ENCODE measurements at places on chromosomes 4 and X.

DNA sequence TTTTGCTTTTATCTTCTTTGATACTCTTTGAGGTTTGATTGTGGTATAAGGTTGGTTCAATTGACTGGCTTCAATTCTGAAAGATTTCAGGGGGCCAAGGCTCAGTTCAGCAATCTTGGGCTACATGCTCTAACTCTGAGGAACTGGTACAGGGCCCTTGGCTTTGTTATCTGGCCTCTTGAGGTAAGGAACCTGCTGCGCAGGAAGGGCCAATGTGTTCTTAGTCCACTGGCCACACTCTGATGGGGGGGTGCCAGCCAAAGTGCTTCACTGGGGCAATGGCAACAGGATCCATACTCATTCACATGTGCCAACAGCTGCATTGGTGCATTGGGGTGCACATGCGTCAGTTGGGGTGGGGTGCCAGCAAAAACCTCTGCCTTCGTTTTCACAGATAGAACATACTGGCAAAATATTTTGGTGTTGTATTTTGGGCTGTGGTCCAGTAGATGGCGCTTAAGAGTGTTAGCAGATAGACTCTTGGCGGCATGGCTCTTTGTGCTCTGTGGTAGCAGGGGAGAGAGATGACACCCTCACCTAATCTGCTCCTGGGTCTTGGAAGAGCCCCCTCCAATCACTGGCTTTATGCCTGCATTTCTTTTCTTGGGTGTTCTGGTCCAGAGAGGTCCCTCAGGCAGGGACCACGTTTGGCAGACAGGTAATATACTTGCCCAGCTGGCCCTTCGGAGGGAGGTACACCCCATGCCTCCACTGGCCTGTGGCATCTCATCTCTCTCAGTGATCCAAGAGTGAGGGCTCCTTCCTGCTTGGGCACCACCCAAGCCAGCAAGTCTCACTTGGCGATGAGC, 42.9 kb downstream of the NDST3 start:
- DNase-seq = no peak

- DNase-seq = no peak
These were observed 447.9 kb upstream of the TECRL start for GRCh38 chr4:64857198-64857597.

DNA sequence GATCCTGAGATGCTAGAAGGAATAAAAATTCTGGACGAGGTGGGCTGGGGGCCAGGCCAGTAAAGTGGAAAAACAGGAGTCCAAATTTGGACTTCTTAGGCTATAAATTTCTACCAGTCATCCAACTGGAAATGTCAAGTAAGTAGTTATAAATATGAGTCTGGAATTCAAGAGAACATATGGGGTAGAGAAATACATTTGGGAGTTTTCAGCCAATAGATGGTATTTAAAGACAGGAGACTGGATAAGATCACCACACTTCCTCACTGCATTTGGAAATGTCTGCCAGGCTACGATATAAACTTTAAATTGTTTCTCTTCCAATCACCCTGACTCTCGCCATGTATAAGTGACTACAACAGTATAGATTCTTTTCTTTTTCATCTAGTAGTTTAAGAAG, 242.5 kb downstream of the NPFFR2 start:
- no peak for DNase-seq

DNA sequence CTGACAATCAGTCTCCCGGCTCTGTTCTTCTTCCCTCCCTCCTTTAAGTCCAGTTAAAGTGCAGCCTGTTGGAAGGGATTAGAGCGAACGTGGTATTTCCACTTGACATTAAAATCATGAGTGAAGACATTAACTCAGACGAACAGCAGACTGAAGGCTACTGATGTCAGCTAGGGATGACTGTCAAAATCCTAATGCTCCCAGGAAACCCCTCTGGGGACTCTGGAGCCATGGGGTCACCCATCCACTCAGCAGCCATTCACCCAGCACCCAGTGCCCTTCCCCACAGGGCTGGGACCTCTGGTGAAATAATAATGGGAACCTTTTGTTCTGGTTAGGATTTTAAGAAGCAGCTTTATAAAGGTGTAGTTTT, 113.9 kb downstream of the DRD5 start:
- no peak for DNase-seq

DNA sequence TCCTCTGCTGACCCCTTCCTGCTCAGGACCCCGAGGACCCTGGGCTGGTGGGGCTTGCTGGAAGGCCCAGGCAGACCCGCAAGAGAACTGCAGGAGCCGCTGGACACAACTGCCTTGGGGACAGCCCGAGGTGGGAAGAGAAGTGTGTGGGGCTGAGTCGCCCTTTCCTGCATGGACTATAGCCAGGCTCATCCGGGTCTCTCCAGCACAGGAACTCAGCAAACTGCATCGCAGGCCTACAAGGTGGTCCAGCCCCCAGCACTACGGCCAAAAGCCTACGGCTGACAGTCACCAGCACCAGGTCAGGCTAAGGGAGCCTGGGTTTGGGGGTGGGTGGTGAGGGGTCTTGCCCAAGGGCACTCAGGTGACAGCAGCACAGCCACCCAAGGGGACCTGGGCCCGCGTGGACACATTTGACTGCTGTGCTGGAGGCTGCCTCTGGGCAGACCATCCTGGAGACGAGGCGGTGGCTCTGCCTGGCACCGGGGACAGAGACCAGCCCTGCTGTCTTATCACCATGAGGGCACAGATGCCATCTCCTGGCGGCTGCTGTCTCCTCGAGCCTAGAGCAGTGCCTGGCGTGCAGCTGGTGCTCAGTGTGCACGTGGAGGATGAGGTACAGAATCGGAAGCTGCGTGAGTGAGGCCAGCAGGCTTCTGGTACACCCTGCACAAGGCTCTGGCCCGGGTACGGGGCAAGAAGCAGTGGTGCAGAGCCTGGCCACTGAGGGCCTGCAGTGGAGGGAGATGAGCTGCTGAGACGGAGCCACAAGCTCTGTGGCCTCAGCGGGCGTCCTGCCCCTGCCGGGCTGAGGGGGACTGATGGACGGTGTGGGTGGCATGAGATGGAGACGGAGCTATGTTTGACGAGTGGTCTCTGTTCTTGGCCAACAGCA, 15.1 kb downstream of the LRPAP1 start:
- DNase-seq = no peak

GRCh38 chrX:40385256-40385655, 195.5 kb upstream of the ATP6AP2 start:
- DNase-seq = no peak

GRCh38 chr4:118313098-118313497, 39.7 kb downstream of the PRSS12 start:
- peak; percentile 8 for DNase-seq

DNA sequence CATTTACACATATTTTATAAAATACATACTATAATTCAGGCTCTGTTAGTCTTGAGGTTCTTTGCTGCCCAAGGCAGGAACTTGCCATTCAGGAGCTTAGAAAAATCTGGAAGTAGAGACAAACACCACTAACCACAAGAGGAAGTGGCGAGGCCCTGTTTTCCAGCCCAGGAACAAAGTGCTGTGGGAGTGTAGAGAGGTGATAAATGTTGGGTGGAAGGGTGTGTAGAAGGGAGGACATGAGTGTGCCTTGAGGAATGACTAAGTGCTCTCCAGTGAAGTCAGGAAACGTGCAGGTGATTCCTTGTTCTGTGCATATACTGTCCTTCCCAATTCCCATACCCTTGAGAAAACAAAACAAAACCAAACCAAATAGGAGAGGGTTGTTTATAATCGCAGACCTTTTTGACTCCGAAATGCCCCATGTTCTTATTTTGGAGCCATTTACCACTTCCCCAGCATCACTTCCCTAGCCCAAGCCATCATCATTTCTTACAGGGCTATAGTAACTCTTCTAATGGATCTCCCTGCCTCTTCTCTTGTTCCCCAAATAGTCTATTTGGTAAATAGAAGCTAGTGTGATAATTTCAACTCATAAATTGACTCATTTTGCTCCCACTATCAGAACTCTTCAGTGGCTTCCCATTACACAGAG, 83.2 kb downstream of the GPAT3 start:
- no peak for DNase-seq

DNA sequence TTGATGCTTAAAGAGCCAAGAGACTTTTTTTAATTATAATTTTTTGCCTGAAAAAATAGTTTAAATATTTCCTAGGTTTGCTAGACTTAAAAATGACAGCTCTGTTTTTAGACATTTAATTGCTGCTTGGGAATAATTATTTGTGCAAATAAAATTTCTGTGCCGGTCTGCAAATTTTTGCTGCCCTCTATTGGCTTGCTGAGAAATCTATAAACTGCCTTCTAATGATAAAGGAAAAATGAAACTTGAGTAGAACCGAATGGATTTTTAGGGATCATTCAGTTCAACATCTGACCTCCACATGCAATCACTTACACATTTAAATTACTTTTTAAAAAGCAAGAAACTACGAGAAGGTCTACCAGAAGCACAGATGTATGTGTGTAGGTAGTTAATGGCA, 434.0 kb downstream of the FAM133A start:
- no peak for DNase-seq

- no peak for DNase-seq
These were observed 31.8 kb downstream of the CPLX1 start for GRCh38 chr4:793941-794621.

DNA sequence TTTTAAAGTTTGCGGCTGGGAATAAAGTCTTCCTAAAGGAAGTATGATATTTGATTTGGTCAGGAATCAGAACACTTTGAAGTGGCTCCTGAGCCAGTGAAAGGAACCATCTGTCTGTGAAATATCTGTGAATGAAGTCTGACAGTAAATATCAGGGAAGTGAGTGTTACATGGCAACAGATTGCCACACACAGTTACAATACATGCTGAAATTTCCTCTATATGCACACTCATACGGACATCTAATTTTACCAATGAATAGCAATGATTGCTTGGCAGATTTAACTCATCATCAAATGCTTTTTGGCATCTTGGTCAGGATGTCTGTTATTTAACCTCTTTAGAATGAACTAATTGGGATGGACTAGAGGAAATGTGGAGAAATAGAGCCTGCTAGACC, 1023.8 kb downstream of the FAT4 start:
- no peak for DNase-seq

DNA sequence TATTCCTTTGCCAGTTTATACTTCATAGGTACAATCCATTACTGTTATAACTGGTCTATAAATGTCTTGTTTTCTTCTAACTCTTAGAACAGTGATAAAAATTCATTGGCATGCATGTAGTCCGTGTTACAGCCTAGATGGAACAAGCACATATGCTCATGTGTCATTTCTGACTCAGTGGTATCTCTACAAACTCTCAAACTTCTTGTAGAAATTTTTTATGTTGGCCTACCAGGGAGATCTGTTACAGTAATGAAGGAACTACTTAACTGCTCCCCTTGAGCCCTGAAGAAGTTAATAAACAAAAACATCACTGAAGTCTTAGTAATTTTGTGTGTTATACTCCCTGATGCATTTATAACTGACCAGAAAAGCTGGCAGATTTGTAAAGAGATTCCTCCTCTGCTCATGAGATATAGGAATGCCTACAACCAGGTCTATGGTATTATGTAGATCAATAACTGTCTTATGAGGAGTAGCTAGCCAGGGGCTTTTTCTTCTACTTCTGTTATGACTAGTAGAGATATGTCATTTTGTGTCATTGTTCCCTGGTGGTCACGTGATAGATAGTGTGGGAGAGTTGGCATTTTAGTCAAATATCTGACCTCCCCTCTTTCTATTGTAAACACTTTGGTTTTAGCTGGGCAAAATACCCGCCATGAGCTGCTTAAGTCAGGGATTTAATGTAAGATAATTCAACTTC, 53.7 kb upstream of the FAAH2 start:
- no peak for DNase-seq

DNA sequence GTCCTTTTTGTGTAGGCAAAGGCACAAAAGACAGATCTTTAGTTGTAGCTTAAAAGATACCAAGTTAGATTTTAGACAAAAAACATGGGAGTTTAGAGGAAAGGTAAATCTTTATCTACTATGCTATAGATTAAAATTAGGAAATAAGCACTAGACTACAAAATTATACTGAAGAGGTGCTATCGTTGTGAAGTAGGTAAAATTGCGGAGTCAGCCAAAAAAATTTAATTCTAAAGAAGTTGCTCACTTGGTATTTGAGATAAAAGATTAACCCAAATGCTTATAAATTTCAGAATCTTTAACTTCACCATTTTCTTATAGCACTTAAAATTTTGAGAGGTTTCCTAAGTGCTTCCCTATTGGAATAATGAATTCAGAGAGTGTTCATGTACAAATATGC, 604.1 kb downstream of the GRXCR1 start:
- no peak for DNase-seq

GRCh38 chr4:70600977-70601376, 8.9 kb downstream of the AMBN start:
- no peak for DNase-seq

DNA sequence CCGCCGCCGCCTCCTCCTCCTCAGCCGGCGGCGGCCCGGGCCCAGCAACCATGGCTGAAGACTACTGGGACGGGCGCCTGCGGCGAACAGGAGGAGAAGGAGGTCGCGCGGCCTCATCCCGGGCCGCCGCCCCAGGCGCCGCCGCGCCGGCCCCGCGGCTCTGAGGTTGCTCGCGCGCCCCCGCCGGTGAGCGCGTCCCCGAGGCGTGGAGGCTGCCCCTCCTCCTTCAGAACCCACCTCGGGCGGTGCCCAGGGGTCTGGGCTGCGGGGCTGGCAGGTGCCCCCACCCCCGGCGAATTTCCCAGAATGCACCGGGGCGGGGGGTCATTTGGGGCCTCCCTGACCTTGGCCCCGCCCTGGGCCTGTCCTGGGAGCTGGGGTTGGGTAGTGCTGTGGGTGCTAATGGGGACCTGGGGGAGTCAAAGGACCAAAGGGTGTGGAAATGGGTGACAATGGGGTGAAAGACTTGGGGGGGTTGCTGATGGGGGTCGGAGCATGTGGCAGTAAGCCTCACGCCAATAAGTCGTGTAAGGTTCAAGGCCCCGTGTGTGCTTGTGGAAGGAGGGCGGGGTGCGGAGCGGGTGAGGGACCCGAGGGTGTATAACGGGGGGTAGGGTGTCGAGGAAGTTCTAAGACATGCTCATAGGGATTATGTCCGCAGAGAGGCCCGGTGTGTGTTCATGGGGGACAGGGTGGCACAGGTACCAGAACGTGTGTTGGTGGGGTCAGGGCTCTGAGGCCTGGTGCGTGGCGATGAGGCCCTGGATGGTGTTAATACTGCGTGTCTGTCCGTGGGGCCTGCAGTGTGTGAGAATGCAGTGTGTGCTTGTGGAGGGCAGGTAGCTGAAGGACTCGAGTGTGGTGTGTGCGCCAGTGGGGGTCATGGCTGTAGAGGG, 687 bp downstream of the CDK16 start:
- peak; percentile 62 for DNase-seq

DNA sequence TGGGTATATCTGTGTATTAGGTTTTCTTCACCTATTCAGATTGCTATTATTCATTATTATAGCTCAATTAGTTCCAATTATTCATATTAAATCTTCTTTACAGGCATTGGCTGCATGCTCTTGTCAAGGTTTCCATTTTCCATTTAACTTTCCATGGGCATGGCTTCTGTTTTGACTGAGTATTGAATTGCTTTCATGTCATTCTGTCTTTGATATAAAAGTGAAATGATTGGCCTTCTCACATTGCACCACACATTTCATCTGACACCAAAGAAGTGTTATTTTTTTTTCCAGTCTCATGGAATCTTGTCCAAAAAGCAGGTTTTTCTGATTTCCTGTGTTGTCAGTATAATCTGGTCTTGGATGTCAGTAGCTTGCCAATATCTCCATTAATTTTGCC, 1244.3 kb downstream of the RAPGEF2 start:
- DNase-seq = no peak
